ENCODE measurements at places on chromosomes 2 and 18. TPM values are rescaled to one million over a fixed set of nuclear protein-coding genes. Genes with fewer than 3 reads are reported as not detected.

DNA sequence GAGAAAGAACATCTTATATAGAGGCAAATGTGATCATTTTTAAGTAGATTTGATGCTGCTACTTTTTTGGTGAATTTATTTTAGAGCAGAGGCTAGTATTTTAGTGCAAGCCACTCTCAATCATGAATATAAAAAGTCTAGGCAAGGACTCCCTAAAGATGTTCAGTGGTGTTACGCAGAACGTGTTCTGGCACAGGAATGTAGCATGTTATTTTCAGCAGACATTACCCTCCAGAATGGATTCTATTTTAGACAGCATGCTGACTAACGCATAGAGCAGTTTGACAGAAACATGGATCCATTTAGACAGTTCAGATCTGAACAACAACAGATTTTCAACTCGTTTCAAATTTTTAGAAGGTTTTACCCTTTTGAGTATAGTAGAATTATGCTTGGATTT, 54.1 kb downstream of the DSC3 start:
- no peak for DNase-seq

PCARE gene
- not detected for total RNA-seq

GRCh38 chr2:129895061-129895460, 84.4 kb upstream of the RAB6C start:
- DNase-seq = no peak

DNA sequence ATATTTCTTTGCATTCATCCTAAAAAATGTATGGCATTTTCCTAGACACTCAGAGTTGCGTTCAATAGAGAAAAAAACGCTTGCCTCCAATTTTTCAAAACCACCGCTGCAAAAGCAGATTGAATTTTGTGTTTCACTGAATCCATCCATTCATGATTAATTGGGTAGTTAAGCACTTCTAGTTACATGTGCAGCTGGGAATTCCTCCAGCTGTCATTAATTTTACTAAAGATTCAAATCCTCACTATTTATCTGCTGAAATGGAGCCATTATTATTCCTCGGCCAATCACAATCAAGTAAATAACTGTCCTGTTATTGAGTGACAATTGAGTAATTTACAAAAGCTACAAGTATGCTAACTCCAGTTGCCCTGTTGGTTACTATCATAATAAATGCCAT, 75.8 kb upstream of the ARL5A start:
- DNase-seq = no peak

ARHGAP25 gene
- total RNA-seq = 172 TPM

- no peak for DNase-seq
Measured at GRCh38 chr18:30623401-30624065, 419.0 kb downstream of the DSC3 start.

DNA sequence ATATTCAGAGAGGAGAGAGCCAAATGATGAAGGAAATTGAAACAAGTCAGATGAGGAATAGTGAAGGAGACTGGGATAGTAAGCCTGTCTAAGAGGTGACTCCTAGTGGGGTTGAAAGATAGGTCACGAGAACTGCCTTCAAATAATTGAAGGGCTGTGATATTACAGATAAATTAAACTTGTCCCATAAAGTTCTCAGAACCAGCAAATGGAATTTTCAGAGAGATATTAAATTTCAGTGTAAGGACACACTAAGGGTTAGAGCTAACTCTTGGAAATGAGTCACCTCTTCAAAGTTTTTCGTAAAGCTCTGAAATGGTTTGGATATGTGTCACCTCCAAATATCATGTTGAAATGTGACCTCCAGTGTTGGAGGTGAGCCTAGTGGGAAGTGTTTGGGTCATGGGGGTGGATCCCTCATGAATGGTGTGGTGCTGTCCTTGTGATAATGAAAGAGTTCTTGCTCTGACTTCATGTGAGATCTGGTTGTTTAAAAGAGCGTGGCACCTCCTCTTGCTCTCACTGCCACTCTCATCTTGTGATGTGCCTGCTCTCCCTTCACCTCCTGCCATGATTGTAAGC, 87.3 kb downstream of the BABAM2 start:
- no peak for DNase-seq

GPR55 gene
- 2.9 TPM for total RNA-seq

DNA sequence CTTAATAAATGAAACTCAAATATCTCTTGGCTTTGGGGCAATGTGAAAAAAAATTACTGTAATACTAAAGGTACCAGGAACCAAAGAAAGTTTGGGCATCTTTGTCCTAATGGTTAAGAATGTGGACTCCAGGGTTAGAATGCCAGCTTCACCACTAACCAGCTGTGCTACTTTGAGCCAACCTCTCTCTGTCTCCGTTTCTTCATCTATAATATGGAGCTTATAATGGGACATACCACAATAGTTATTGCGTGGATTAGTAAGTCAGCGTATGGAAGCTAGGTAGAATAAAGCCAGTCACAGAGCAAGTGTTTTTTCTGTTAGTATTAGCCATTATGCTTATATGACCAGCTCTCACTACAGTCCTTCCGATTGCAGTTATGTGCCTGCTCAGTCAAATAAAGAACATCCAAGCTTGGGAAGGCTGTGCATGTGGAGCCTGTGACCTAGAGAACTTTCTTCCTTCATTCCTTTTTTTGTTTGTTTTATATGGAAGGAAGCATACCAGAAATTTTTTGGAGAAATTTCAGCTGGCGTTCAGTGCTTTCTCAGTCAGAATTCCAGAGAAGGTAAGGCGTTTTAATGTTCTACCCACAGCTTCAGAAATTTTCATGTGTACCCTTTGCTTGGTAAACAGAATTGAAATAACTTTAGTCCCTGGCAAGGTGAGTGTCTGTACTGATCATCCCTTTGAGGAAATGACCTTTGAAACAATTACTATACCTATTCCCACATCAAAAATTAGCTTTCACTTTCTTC, 114.0 kb upstream of the RND3 start:
- DNase-seq = no peak

DNA sequence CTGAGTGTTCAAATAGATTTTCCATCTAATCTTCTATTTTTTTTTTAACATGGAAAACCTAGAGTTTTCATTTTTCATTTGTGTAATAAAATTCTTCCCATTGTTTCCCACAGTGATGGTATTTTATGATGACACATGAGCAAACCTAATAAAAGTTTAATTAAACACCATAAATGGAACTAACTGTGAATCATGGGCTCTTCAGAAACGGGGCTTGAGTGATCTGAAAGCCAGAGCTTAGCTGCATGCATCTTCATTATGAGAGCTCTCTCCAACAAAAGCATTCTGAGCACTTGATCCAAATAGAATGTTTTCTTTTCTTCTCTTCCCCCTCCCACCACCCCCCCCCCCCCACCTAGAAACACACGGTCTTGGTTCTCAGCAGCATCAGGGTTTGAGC, 82.1 kb upstream of the REV1 start:
- no peak for DNase-seq

AQP12A gene
- total RNA-seq = not detected

KCMF1 gene
- 80.7 TPM for total RNA-seq

DNA sequence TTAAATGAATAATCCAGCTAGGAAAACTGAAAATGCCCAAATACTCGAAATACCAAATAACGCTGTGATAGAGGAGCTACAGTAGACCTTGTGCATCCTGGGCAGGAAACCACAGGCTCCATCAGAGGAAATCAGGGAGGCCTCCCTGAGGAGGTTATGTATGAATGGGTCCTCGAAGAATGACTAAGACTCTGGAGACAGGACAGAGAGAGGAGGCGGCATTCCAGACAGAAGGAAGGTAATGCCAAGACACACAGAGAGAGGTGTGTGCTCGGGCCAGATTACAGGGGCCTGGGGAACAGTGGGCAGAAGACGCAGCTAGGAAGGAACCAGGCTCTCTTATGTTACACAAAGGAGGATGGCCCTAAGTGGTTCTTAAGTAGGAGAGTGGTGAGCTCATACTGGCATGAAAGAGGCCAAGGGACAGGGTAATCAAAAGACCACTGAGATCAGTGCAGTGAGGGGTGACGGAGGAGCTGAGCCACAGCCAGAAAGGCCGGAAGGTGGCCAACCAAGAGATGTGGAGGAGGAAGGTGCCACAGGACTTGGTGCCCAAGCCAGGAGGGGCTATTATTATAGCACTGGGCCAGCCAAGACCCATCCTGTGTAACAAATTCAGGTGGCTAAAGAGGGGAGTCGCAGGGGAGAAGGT, 9.9 kb downstream of the ST3GAL5 start:
- DNase-seq = no peak

GRCh38 chr2:10489842-10490555, 41.9 kb upstream of the ODC1 start:
- DNase-seq = no peak

DNA sequence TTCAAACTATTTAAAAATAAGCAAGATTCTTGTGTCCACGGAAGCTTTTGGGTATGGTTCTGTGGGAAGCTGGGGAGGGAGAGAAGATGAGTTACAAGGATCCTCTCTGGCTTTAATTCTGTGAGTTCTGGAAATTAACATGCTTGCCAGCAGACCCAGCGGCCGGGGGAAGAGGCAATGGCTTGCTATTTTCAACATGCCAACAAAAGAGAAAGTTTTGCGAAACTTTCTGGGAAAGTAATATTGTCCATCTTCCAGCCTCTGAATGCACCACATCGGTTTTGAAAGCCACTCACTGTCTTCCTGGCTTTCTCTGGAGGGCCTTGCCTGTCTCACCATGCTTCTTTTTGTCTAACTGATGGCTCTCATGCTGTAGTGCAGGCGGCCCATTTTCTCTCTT, 85.7 kb downstream of the EN1 start:
- DNase-seq = no peak

GRCh38 chr2:65728477-65729180, 296.2 kb upstream of the SPRED2 start:
- DNase-seq = no peak

SLC5A7 gene
- total RNA-seq = not detected

NAT8 gene
- not detected for total RNA-seq

IMPACT gene
- 31.9 TPM for total RNA-seq

GRCh38 chr2:183950673-183951072, 647.7 kb upstream of the ZNF804A start:
- DNase-seq = no peak

NOTO gene
- total RNA-seq = not detected

DNA sequence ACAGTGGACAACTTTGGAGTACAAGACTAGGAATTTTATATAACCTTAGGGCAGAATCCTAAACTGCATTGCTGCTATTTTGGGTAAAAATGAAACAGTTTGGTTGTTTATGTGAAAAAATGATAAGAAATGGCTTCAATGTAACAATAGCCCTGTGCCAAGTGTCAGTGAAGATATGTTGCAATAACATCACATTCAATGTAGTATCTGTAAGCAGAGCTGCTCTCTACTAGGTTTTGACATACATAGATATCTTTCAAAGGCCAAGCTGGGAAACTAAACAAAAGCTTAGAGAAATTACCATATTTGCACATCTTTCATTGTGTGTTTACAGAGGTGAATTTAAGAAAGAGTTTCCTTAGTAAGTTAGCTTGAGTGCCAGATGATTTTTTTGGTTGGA, 135.0 kb upstream of the DOK6 start:
- no peak for DNase-seq
